ENCODE measurements at places on chromosomes 12 and 14.

DNA sequence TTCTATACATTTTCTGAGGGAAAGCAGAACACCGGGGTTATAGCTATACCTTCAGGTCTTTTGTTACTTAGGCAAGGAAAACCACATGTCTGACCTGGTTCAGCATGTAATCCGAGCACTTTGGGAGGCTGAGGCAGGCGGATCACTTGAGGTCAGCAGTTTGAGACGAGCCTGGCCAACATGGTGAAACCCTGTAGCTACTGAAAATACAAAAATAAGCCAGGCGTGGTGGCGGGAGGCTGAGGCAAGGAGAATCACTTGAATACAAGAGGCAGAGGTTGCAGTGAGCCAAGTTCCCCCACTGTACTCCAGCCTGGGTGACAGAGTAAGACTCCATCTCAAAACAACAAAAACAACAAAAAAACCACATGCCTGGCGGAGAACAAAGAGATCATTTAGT lies 177.6 kb downstream of the ACSS3 start:
- DNase-seq, result no peak

DNA sequence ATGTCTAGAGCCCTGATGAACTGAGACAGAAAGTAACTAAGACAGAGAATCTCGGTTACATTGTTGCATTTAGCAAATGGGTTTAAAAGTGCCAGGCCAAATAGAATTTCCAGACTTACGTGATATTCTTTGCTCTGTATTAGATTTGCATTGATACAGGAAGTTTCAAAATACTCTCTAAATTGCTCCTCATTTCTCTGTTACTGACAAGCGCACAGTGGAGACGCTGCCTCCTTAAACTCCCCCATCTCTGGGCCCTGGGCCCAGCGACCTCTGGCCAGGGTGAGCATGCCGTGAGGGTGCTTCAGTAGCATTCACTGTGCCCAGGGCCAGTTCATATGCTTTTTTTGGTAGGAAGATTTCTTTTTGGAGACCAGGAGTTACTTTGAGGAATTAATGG lies 22.9 kb upstream of the EVL start:
- no peak for DNase-seq

GRCh38 chr12:124573839-124574786 lies 6.7 kb upstream of the NCOR2 start:
- no peak for DNase-seq

DNA sequence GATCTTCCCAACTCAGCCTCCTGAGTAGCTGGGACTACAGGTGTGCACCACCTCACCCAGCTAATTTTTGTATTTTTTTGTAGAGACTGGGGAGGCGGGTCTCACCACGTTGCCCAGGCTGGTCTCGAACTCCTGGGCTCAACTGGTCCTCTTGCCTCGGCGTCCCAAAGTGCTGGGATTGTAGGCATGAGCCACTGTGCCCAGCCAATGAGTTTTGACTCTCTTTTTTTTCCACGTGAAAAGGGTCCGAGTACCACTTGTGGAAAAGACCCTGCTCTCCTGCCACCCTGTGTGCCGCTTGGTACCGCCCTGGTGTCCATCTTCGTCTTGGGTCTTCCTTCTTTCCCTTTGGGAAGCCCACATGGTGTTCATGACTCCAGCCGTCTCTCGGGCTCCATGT lies 17.6 kb downstream of the TEDC1 start:
- no peak for DNase-seq

GRCh38 chr12:3061059-3061458 lies 16.1 kb upstream of the TSPAN9 start:
- no peak for DNase-seq

DNA sequence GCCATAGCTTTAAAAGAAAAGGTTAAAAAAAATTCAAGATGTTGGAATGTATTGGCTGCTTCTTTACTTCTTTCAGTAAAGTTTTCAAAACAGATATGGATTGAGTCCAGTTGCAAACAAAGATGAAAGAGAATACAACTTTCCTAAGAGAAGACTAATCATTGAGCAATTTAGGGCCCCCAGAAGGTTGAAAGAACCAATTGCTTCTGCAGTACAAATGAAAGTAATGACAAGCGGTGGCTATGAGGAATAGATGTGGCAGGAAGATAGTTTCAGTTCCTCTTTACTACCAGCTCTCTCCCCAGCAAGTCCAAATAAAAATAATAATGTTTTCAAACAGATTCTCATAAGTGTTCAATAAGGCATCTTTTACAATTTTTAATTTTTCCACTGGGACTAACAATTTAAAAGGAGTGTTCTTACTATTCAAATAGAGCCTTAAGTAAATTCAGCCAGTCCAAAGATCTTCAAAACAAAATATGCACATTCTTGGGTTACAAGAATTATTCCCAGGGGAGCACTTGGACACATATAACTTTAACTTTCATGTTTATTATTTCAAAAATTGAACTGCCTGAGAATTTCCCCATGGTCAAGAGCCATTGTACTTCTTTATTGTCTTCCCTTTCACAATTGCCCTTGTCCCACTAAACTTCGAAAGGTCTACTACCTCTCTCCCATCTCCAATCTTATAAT lies 62.3 kb upstream of the PPP1R12A start:
- DNase-seq, result no peak

GRCh38 chr12:122471324-122472226 lies 29.2 kb downstream of the ZCCHC8 start:
- peak; percentile 83 for DNase-seq

DNA sequence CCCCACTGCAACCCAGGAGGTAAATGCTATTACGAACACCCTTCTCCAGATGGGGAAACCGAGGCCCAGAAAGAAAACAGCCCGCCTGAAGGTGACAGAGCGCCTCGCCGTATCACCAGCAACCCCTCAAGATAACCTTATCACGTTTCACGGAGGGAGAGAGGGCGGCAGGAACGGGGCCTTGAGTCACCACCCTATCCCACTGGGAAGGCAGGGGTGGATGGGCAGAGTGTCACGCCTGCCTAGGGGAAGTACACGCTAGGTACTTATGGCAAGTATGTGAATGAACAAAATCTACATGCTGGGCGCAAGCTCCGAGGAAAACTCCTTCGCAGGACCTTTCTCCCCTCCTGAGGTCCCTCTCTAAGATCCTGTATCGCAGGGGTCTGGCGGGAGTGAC lies 17.8 kb downstream of the NCOR2 start:
- no peak for DNase-seq

DNA sequence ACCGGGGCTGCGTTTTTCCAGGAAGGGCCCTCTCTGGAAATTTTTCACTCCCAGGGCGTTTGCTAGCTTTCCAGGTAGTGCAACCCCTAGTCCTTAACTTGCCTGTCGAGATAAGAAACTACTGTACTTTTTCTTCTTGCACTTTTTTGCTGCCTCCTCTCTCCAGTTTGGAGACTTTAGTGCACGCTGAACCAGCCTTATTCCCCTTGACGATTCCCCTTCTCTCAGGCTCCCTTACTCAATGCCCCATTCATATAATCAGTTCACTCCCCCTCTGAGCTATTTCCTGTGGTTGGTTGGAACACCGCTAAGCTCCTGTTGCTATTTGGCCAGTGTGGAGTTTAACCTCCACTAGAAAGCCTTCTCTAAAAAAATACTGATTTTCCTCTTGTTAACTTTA lies 682 bp downstream of the CREBL2 start:
- DNase-seq, result peak; percentile 35

GRCh38 chr12:113469949-113470743 lies 1.5 kb downstream of the LHX5 start:
- no peak for DNase-seq

- DNase-seq, result no peak
Measured at GRCh38 chr14:83379436-83379835, 1845.8 kb upstream of the SEL1L start.

- no peak for DNase-seq
Measured at GRCh38 chr14:54976316-54976715, 50.6 kb downstream of the WDHD1 start.

- DNase-seq, result no peak
Measured at GRCh38 chr12:107657133-107657532, 28.5 kb upstream of the PWP1 start.

- DNase-seq, result peak; percentile 77
Measured at GRCh38 chr14:23829736-23830471, 123.7 kb upstream of the DHRS4 start.

GRCh38 chr12:68148261-68148951 lies 11.1 kb downstream of the IFNG start:
- no peak for DNase-seq

DNA sequence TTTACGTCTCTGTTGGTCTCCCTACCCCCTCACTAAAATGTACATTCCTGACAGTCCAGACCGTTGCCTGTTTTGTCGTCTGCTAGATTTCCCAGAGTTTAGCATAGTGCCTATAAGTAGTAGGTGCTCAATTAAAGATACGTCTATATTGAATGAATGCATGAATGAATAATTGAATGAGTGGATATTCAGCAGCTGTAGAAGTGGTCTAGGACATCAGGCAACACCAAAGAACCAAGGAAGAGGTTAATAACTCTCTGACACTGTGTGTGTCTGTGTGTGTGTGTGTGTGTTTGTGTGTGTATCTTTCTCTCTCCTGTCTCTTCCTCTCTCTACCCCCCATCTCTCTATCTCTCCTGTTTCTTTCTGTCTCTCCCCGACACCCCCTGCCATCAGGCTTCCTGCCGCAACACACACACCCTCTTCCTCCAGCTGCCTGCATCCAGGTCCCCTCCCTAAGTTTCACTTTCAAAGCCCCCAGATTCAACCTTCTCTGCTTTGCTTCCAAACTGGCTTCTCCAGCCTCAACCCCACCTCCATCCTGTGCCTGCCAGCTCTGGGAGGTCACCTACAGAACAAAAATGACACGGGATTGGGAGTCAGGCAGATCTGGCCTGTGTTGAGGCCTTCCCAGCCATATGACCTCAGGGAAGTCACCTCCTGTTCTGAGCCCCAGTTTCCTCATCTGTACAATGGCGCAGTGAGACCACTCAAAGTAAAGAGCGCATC lies 119.9 kb upstream of the NCOR2 start:
- no peak for DNase-seq

DNA sequence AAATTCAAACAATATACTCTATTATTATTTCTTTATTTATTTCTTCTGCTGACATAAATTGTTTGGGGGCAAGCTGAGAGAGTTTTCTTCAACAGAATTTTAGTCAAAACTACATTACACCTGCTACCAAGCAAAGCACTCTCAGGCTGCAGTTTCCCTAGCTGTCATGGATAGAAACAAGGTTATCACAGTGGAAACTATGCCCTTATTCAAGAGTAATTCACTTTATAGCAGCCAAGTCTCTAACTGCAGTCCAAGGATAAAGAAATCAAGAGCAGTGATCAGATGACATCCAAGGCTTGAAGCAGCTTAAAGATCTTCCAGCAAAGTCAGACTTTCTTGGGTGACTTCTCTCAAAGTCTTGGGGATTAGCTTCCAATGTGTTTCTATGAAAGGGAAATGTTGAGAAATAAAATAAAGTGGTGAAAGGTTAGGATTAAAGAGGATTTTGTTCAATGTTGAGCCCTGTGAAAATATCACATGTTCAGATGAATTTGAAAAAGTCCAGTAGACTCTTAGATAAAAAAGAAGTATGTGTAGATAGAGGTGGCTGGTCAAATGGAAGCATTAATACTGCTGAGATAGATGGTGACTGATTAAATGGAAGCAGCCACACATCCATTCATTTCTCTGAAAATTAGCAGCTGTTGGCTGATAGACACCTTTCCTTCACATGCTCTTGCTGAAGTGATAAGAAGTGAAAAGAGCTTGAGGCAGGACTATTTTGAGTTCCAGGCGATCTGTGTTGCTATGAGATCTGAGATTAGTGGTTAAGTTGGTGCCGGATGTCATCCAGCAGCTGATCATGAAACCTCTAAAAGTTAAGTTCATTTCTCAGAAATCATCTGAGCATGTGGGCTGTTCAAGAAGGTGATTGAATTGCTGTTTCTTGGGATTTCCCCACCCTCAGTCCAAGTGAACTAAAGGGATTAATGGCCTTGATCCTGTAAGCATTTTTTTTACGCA lies 257.8 kb upstream of the BTG1 start:
- no peak for DNase-seq

DNA sequence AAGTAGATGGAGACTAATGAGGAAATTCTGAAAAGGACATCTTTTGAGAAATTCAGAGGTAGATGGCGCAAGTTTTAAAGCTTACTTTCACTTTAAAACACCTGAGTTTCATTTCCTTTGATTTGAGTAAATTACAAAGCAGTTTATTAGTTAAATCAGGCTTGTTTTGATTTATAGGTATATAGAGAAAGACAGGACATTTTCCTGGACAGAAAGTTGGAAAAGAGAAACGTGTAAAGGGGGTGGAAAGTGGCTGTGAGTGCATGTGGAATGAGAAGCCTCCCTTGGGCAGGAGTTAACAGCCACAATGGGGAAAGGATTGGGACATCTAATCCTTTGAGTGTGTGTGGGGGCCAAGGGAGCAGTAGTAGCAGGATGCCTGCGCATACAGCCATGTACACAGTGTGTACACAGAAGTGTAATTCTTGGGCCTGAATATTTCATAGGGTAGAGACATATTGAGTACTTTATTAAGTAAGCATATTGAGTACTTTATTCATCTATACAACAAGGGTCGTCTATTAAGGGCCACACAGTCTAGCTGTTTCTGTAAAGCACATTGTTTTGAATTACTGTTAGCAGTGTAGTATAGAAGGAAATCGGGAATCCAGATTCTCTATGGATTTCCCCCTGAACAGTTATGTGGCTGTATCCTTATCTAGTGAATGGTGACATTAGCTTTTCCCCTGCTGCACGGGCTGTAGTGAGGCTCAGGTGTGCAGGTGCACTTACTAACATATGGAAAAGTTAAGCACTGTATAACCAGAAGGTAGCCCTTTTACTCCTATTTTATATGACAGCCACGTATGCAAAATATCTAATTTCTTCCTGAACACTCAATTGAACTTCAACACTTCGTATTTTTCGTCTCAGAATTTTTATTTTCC lies 19.1 kb downstream of the MARK3 start:
- DNase-seq, result no peak

GRCh38 chr14:64726585-64726890 lies 22.3 kb downstream of the PLEKHG3 start:
- DNase-seq, result peak; percentile 82

DNA sequence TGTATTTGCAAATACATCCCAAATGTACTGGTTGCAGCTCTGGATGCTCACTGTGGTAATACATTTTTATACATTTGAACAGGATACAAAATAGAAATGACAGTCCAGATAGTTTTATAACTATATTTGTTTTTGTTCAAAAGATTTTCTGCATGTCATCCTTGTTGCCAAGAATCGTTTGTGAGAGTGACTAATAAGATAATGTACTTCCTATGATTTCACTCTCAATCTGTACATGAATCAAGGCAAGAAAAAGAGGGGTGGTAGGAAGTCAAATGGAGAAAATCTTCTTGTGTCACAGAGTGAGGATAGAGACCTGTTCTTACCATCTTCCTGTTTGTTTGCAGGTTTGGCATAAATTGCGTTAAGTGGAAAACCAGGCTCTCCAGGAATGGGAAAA lies 13.9 kb downstream of the ARPC3 start:
- no peak for DNase-seq
